ENCODE measurements at places on chromosomes 13 and 19.

GRCh38 chr13:48731001-48731658 is 77.4 kb downstream of the CYSLTR2 start:
- DNase-seq, result no peak

GRCh38 chr13:47415048-47415447 is 518.2 kb upstream of the HTR2A start:
- DNase-seq, result no peak

GRCh38 chr13:110479648-110480047 is 81.9 kb downstream of the RAB20 start:
- DNase-seq, result no peak

DNA sequence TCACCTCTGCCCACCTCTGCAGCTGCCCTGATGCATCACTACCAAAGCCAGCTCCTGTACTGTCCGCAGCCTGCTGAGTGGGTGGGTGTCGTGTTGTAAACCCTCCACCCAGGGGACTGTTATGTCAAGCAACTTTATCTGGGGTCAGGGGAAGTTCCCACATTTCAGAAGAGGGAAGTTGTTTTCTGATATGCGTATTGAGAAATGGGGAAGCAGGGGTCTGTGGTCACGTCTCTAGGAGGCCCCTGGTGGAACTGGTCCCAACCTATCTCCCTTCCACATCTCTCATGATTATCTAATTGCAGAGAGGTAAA is 31.2 kb downstream of the CLEC17A start:
- no peak for DNase-seq

DNA sequence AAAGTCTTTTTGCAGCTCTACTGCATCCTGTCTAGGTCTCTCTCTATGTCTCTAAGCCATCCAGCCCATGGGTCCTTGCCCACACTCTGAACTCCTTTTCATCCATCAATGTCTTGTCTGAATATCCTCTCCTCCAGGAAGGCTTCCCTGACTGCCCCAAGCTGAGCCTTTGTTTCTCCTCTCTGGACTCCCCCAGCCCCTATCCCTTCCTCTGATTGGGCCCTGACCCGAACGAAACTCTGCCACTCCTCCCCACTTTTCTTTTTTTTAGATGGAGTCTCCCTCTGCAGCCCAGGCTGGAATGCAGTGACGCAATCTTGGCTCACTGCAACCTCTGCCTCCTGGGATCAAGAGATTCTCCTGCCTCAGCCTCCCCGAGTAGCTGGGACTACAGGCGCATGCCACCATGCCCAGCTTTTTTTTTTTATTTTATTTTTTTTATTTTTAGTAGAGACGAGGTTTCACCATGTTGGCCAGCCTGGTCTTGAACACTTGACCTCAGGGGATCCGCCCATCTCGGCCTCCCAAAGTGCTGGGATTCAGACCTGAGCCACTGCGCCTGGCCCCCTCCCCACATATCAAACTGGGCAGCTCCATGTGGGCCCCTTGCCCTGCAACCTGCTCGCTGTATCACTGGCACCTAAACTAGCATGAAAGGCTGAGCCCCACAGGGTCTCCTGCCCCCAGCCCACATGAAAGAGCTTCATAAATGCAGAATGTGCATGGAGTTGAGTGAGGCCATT is 870 bp upstream of the UNC13A start:
- DNase-seq, result no peak

DNA sequence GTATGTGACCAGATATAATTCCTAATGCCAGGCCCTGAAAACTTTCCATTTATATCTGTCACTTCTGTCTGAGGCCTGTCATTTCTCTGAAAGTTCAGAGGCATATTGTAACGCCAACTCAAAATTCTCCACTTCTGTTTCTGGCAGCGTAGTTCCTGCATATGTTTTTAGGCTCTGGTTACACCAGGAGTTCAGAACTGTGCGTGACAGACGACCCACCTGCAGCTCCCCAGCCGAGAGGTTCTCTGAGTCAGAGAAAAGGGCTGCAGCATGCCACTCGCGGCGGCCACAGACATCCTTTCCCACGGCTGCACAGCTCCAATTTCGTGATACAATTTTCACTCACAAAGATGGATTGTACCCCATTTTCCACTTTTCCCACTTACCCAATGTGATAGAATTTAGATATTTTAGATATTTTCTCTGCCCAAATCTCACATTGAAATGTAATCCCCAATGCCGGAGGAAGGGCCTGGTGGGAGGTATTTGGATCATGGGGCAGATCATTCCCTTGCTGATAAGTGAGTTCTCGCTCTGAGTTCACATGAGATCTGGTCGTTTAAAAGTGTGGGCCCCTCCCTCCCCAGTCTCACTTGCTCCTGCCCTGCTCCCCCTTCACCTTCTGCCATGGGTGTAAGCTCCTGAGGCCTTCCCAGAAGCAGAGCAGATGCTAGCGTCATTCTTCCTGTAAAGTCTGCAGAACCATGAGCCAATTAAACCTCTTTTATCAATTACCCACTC is 308.1 kb downstream of the LIG4 start:
- DNase-seq, result no peak

GRCh38 chr19:8461891-8462290 is 17.1 kb downstream of the HNRNPM start:
- no peak for DNase-seq

GRCh38 chr13:100211016-100211710 is 122.3 kb downstream of the PCCA start:
- DNase-seq, result no peak

- no peak for DNase-seq
These were observed 660.6 kb downstream of the EFNB2 start for GRCh38 chr13:105874814-105875213.

- DNase-seq, result no peak
These were observed 5.8 kb downstream of the MLLT1 start for GRCh38 chr19:6273701-6274601.

DNA sequence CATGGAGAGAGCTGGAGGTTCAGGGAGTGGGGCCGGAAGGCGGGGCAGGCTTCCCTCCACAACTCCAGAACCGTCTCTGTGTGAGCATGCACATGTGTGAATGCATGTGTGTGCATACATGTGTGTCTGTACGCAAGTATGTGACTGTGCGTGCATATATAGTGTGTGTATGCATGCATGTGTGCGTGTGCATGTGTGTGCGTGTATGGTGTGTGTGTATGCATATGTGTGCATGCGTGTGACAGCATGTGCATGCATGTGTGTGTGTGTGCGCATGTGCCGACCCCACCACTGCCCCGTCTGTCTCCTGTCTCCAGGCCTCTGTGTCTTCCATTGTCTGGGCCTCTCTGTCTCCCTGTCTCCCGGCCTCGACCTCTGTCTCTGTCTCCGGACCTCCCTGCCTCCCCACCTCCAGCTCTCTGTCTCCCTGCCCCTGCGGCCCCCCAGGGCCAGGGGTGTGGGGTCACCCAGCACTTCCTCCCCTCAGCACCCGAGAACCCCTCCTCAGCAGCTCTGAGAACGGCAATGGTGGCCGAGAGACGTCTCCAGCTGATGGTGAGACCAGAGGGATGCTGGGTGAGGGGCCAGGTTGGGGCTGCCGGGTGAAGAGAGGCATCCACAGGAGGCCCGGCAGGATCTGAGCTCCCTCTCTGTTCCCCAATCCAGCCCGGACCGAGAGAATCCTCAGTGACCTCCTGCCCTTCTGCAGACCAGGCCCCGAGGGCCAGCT is 22.5 kb downstream of the ARHGEF1 start:
- no peak for DNase-seq

DNA sequence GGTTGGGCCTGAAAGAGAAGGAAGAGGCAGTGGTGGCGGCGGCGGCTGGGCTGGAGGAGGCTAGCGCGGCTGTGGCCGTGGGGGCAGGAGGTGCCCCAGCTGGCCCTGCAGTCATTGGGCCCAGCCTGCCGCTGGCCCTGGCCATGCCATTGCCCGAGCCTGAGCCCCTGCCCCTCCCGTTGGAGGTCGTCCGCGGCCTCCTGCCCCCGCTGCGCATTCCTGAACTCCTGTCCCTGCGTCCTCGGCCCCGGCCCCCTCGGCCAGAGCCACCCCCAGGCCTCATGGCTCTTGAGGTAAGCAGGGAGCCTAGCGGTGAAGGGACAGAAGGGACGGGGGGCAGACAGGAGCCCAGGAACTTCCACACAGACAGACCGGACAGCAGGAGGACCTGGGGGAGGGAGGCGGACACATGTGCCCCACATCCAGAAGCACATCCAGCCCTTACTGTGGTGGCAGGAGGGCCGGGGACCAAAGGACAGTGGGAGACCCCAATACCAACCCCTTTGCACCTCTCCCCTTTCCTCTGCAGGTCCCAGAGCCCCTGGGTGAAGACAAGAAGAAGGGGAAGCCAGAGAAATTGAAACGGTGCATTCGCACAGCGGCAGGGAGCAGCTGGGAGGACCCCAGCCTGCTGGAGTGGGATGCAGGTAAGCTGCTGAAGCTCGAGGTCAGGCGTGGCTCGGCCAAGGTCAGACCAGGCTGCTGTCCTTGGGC is 5.0 kb downstream of the RBM42 start:
- no peak for DNase-seq

DNA sequence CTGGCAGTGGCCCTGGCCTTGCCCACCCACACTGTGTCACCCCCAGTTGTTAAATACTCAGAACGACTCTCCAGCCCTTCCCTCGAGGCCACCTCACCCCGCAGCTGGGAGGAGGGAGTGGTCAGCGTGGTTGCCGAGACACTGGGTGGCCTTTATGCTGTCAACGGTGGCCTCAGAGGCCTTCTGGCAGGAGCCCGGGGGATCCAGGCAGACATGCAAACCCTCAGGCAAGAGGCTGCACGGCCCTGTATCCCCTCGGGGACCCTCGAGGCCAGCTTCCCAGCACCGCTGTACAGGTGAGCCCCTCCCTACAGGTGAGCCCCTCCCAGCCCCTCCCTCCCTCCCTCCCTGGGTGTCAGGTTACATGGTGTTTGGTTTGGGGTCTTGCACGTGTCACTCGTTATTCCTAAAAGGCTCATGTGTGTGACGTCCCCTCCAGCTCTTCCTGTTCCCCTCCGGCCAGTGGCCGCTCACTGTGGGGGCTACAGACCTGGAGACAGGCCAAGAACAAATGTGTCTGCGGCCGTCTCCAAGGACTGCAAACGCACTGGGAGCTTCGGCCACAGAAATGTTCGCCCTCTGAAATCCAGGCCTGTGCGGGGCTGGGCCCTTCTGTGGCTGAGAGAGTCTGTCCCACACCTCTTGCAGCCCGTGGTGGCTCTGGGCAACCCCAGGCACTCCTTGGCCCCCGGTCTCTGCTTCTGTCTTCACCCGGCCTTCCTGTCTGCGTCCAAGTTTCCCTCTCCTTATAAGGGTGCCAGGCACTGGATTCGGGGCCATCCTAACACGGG is at the start of gene TEKTIP1:
TSS of gene TEKTIP1 (plus strand) at position 210 of the 791 bp plus-strand sequence. CDS start at position 214, 4 bp downstream.
- no peak for DNase-seq

GRCh38 chr13:109541081-109541480 is 245.3 kb downstream of the IRS2 start:
- no peak for DNase-seq

DNA sequence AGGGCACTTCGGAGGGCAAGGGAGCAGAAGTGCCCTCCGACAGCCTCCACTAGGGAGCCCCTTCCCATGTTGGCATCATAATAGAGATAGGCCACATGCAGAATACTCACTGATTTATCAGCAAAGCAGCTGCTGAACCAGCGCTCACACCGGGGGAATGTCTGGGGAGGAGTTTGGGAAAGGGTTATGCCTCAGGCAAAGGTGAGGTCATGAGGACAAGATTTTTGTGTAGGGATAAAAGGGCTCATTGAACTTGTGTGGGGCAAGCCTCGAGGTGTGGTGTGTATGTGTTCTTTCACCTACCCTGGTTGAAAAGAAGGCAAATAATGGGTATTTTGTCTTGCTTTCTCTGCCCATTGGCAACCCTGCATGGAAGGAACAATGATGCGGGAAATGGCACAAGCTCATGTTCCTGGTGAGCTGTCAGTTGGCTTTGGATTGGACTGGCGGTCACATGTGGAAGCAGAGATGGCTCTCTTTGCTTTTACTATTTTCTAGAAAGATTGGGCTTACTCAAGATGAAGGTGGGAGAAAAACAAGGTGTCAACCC is 39.1 kb upstream of the SLC7A9 start:
- DNase-seq, result no peak

DNA sequence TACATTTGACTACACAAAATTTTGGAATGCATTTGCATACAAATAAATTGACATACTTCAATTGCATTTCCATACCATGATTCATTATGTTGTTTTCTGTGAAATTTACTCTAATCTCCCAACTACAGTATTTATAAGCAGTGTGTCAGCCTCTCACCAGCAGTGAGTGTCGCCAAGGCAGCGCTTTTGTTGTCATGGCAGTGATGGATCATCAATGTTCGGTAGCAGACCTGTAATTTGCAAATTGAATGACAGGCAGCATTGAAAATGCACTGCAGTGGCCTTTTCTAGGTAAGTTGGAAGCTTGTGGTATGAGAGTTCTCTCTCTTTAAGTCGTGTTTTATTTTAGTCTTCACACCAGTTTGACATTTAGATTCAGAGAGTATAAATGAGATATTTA is 534.1 kb downstream of the PCDH17 start:
- DNase-seq, result no peak

GRCh38 chr13:113115363-113116205 is 7.0 kb upstream of the F10 start:
- no peak for DNase-seq

GRCh38 chr13:48449656-48450055 is 36.7 kb upstream of the LPAR6 start:
- no peak for DNase-seq

DNA sequence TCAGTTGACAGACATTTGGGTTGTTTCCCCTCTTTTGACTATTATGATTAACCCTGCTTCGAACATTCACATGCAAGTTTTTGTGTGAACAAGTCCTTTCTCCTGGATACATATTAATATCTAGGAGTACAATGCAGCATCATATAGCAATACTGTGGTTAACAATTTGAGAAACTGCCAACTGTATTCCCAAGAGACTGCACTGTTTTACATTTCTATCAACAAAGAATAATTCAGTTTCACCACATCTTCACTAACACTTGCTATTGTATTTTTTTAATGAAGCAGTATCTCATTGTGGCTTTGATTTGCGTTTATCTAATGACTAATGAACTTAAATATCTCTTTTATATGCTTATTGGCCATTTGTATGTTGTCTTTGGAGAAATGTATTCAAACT is 184.6 kb upstream of the NBEA start:
- no peak for DNase-seq

- DNase-seq, result no peak
These were observed 384.8 kb downstream of the SLC7A1 start for GRCh38 chr13:29210676-29211075.

- no peak for DNase-seq
These were observed 4.8 kb downstream of the CD209 start for GRCh38 chr19:7742575-7742974.
